ENCODE measurements at places on chromosomes 4 and X.

DNA sequence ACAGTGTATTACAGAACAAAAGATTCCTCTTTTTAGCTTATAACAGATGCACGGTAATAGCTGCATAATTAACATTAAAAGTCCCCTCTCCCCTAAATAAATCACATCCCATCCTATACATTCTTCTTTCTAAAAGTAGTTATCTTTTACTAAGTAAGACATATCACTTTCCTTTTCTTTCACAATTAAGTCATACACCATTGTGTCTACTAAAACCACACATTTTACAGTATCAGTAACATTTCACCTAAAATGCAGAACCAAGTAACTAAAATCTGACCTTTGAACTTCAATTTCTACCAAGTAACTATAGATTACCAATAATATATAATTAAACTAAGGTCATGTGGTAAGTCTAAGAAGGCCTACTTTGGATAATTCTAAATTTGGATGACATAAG is 14.2 kb downstream of the DHX15 start:
- DNase-seq: no peak

DNA sequence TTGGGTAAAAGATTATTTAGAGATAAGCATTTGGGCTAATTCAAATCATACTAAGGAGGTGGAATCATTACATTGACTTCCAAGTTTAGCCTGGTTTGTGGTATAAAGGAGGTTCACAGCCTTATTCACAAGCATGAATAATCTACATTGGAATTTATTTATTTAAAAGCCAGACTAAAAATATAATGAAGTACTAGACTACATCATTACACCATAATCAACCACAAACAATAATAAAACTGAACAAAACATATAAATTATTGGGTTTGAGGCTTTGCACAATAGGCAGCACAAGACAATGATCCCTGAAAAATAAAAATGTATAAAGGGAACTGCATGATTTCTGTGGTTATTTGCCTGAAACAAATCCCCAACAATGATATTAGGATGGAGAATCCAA is 314.0 kb downstream of the GBA3 start:
- DNase-seq: no peak

DNA sequence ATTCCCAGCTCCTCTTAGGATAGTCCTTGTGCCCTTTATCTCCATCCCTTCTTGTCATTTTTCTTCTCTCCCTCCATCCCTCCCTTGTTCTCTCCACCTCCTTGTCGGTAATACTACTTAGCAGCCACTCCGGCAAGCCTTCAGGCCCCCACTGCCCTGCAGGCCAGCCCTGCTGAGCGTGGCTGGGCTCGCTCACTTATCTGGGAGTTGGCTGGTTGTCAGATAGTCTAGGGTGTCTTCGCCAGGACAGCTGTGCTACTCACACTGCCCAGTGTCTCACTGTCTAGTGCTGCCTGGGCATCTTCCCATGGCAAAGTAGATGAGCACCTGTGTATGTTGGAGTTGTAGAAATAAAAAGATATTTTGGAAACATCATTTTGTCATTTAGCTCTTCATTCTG is 75.0 kb downstream of the STK32B start:
- no peak for DNase-seq

DNA sequence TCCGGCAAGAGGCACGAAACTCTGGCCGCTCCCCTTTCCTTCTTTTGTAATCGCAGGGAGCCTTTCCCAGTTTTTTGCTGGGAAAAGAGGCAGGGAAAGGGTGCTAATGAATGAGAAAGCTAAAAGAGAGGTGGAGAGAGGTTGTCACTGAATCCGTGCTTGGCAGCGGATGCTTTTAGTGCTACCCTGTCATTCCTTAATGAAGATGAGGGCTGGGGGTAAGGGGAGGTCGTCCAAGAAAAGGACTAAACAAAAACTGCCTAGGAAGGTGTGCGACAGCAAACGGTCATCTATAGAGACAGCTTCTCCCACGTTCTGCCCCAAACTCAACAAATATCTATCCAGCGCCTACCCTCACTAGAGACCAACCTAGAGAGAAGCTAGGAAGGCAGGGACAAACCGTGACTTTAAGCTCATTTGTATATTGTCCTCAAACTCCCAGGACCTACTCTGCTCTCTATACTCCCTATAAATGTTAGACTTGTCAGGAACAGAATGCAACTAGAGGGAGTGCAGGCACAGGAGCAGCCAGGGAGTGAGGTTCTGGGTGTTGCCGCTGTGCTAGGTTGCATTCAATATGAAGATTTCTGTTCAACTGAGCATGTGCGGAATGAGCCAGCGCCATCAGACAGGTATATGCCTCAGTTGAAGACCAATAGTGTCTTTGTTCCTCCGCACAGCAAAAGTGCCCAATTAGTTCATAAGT is 777 bp upstream of the CASK start:
- DNase-seq: no peak

DNA sequence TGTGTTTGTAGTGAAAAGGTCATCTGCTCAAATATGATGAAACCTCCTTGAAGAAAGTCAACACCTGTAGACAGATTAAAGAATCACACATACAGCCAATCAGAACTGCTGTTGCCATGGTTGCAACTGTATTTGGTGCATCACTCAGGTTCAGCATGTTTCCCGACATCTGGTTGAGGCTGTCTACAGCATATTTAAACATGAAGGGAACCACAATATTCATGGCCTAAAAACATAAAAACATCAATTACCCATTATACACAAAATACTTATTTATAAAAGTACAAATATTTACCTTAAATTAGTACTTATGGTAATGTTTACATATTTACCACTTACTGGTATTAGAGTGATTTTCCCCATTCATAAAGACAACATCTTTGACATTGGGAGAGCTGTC is 79.7 kb downstream of the ABCB7 start:
- DNase-seq: no peak

DNA sequence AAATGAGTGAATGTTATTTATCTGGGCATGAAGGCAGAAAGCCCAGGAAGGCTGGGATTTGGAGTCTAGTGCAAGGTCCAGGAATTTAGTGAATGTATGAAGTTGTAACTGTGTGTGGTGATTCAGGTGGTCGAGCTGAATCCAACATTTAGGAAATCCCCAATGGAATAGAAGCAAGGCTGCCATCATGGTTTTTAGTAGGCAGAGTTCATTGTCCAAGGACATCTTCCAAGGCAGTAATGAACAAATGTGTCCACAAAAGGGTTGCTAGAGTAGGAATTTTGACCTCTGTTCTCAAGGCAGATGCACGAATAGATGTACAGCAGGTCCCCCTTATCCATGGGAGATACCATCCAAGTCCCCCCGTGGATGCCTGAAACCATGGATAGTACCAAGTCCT is 42.9 kb upstream of the ACSL1 start:
- DNase-seq: no peak

- DNase-seq: no peak
Observed at GRCh38 chr4:41216294-41217019, 2.1 kb upstream of the APBB2 start.

DNA sequence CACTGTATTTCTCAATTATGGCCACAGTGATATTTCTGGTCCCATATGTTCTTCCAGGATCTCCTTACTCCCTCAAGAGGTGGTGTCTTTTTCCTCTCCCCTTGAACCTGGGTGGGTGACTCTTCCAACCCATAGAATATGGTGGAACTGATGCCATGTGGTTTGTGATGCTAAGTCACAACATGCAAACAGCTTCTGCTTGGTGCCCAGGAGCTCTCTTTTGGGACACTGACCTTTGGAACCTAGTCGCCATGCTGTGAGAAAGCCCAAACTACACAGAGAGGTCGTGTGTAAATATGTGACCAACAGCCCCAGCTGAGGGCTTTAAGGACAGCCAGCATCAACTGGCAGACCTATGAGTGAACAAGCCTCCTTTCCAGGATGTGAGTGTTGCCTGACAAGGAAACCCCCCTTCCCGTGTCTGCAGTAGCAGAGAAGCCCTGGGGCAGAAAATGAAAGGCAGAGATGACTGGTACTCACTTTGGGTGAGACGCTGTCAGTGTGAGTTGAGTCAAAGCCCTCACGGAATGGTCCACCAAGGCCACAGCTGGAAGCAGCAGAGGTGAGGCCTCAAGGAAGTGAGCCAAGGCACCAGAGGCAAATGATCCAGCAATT is 223.4 kb downstream of the BCOR start:
- DNase-seq: no peak
